ENCODE measurements at places on chromosomes 16 and 17.

DNA sequence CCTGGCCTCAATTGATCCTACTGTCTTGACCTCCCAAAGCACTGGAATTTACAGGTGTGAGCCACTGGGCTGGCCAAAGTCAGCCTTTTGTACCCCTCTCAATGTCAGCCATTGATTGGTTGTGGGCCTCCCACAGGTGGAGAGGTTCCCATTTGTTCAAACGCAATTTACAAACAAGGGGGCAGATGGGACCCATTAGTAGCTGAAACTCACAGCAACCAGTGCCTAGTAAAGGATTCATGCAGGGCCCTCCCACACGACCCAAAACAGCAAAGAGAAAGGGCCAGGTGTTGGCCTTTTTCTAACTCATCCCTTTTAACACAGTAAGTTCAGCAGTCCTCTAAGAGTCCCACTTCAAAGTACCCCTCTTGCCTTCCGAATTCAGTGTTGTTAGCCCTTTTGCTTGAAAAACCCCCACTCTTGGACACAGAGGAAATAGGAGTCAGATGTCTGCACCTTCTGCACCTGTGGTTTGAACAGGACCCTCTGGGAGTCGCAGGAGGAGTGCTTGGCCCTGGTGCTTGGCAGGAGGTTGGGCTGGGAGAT lies 89.2 kb downstream of the PITPNC1 start:
- DNase-seq = no peak

- DNase-seq = no peak
Observed at GRCh38 chr16:24291932-24292331, 35.8 kb downstream of the CACNG3 start.

- DNase-seq = no peak
Observed at GRCh38 chr16:58123896-58124600, 5.1 kb downstream of the CFAP20 start.

GRCh38 chr17:74152591-74153455 lies 50.7 kb upstream of the RPL38 start:
- no peak for DNase-seq

DNA sequence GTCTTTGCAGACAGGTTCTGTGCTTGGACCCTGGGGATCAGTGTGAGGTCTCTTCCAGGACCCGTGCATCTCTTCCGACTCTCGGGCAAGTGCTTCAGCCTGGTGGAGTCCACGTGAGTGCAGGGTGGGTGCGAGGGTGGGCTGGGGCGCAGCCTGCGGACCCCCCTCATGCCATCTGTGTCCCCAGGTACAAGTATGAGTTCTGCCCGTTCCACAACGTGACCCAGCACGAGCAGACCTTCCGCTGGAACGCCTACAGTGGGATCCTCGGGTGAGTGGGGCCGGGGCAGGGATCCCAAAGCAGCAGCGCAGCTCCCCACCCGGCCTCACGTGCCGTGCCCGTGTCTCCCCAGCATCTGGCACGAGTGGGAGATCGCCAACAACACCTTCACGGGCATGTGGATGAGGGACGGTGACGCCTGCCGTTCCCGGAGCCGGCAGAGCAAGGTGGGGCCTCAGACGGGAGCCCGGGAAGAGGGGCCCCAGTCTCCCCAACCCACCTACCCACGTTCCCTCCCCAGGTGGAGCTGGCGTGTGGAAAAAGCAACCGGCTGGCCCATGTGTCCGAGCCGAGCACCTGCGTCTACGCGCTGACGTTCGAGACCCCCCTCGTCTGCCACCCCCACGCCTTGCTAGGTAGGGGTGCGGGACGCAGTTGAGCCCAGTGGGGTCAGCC lies 10.1 kb downstream of the GNPTG start:
- DNase-seq = no peak
